ENCODE measurements at places on chromosomes 4 and X. TPM values are rescaled to one million over a fixed set of nuclear protein-coding genes. Genes with fewer than 3 reads are reported as not detected.

MID1 gene
- polyA plus RNA-seq: 15.9 TPM

MTNR1A gene
- polyA plus RNA-seq: 0.16 TPM

LETM1 gene
- polyA plus RNA-seq: 31.8 TPM

NKRF gene
- 9.1 TPM for polyA plus RNA-seq

PPP1R2C gene
- polyA plus RNA-seq: not detected

USP26 gene
- polyA plus RNA-seq: not detected
